ENCODE measurements at places on chromosomes 13 and 19. TPM values are rescaled to one million over a fixed set of nuclear protein-coding genes. Genes with fewer than 3 reads are reported as not detected.
A peak's percentile ranks its signal among the peaks of the same experiment; 100 is the strongest.

GRCh38 chr13:19695428-19695827 is 62.0 kb downstream of the MPHOSPH8 start:
- DNase-seq = no peak

The ZNF208 gene
- total RNA-seq = 1.5 TPM

The MAP2K2 gene
- 178 TPM for total RNA-seq

- DNase-seq = no peak
These were observed 17.2 kb upstream of the RAB8A start for GRCh38 chr19:16094360-16095070.

DNA sequence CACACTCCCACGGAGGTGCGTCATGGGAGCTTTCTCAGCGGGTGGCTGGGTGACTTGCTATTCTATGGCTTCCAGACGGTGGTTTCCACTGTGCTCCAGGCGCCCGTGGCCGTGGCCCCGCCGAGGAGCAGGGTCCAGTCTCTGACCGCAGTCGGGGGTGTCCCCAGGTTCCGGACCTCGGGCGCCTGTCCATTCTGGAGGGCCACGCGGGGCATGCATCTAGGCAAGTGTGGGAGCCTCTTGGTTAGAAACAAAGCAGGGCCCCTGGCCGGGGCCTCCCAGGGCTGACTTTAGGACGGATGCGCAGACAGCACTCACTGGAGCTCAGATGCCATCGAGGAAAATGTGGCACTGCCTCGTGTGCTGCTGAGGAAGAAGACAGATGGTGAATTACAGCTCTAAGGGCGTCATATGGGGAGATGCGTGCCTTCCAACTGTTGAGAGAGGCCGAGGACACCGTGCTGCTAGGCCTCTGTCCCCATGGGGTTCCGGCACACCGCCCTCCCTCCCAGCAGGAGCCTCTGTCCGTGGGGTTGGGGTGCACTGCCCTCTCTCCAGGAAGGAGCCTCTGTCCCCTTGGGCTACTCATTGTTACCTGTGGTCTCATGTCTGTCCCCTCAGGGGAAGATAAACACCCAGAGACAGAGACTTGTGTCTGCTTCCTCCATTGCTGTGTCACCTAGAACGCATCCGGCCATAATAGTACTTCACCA is 38.1 kb downstream of the TMEM255B start:
- DNase-seq = no peak

DNA sequence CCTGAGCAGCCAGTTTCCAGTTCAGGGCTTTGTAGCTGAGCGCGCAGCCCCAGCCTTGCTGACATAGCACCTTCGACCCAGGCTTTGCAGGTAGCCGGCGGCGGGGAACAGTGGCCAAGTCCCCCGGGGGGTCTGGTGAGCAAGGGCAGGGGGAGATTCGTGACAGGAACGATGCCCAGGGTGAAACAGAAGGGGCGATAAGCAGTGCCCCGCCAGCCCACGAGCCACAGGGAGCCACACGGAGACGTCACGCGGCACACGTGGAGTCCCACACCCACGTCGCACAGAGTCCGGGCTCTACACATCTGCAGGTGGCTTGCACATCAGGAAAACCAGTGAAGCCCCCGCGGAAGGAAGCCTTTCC is 127.2 kb downstream of the SOX1 start:
- no peak for DNase-seq

DNA sequence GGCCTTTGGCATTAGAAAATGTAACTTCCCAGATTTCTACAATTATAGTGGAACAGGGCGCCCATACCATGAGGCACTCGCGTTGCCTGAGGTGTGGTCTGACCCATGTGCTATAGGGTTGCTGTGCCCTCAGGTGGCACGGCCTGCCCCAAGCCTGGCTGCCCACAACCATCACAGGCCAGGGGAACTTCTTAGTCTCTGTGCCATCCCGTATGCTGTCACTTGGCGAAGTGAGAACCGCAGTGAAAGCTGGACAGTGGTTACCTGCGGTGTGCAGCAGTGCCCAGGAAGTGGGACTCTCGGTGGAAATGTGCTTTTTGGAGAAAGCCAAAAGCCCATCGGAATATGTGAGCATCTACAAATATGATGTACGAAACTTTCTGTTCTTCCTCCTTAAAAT is 88.2 kb upstream of the GPR183 start:
- DNase-seq = no peak

The DBP gene
- 2.9 TPM for total RNA-seq

GRCh38 chr13:32032759-32033158 is 1.2 kb downstream of the FRY start:
- DNase-seq = no peak

GRCh38 chr19:52823676-52824075 is 2.2 kb upstream of the ZNF28 start:
- no peak for DNase-seq

DNA sequence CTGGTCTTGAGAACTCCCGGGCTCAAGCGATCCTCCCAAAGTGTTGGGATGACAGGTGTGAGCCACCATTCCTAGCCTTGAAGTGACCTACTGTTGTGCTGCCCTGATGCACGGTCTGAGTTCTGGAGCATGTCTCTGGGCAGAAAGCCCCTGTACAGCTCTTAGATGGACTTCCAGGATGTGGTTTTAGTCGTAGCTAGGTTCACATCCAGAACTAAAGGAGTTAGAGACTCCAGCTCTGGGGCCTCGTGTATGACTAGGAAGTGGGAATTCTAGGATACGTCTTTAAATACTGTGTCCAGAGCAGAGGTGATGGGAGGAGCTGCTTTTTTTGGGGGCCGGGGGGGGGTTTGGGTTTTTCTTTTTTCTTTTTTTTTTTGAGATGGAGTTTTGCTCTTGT is 12.2 kb downstream of the UPF1 start:
- no peak for DNase-seq

The NKPD1 gene
- total RNA-seq = not detected

DNA sequence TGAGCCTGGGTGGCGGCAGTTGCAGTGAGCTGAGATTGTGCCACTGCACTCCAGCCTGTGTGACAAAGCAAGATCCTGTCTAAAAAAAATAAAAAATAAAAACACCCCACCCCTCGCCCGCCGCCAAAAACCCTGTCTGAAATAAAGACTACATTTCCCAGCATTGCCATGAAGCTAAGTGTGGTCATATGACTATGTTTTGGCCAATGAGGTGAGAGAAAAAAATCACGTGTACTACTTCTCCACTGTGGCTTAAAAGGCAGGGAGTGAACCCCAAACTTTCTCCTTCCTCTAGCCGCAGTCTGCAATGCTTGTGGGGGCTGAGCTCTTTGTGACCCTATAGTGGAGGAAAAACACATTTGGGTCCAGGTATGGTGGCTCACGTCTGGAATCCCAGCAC is 54.9 kb downstream of the COLGALT1 start:
- peak; percentile 19 for DNase-seq

DNA sequence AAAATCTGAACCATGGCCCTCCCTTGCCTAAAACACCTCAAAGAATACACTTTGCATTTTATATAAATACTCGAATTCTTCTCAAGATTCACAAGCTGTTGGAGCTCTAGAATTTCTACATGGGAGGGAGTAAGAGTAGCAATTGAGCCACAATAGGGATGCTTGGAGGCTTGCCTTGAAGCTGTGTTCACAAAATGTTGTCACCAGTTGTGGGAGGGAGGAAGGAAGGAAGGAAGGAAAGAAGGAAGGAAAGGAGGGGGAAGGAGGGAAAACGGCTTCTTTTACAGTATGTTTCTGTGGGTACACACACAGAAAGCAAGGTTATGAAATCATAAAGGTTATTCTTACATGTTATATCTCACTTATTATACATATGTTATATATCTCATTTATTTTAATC is 128.6 kb upstream of the PEG3 start:
- DNase-seq = no peak

DNA sequence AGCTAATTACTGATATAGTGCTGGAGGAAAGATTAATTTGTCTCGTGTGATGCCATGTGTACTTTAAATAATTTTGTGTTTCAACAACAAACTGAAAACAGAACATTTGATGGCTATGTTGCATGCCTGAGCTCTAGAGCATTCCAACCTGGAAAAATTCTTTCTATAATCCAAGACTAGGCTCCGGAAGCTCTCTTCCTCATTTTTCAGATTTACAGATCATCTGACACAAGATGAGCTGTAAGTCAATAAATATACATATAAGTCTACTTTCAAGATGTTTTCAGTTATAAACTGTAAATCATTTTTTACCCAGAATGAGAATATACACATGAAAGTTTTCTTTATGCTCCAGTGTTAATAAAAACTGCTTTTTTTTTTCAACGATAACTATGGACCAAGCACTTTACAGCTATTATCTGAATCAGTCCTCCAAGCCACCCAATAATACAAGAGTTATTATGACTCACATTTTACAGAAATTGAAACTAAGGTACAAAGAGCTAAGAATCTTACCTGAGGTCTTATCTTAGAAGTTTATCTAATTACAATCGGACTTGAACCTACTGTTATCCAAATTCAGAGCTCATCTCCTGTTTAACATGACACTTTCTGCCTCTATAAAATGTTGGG is 6.4 kb upstream of the FOXO1 start:
- DNase-seq = no peak

The ZNF578 gene
- total RNA-seq = 2.0 TPM

- no peak for DNase-seq
These were observed 15.4 kb downstream of the UBXN6 start for GRCh38 chr19:4441994-4442818.

DNA sequence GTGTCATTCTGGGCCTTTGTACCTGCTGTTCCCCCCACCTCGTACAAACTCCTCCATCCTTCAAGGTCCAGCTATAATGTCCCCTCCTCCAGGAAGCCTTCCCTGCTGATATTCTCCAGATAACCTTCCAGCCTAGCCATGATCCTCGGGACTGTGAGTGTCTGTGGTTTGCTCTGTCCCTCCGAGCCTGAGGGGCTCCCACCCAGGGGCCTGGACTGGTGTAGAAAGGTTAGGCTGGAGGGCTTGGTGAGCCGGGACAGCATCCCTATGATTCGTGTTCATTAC is 2.9 kb upstream of the COMP start:
- DNase-seq = no peak

The NANOS3 gene
- total RNA-seq = not detected

DNA sequence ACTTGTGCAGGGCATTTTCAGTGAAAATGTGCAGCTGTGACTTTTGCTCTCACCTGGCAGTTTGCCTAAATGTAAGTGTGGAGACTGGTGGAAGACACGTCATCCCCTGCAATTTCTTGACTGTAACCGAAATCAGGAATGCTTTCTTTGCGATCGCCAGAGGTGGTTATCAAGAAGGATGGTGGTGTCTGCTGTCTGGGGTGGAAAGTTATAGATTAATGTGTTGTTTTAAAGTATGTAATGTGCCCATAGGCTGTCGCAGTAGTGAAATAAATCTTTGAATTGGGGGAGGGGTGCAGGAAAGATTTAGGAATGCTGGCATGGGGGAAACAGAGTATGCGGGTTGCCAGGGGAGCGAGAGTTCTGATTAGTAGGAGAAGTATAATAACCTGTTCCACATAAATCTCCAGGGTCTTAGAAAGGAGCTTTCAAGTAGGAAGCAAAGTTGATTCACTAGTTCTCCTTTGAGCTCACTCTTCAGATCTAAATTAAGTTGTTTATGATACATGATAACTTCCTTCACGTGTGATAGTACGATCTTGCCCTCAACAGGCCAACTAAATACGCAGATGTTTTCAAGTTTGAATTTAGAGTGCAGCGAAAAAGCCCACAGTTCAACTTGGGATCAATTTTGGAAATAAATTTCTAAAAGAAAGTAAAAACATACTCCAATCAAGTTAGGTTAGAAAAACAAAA is 1520.0 kb upstream of the SLC10A2 start:
- peak; percentile 82 for DNase-seq

The KIR3DL2 gene
- total RNA-seq = not detected

The ANGPTL8 gene
- total RNA-seq = not detected

- DNase-seq = peak; percentile 67
These were observed 16.6 kb downstream of the DDX39A start for GRCh38 chr19:14402332-14403144.

- no peak for DNase-seq
These were observed 1.3 kb downstream of the CARM1 start for GRCh38 chr19:10872546-10873107.

- DNase-seq = no peak
These were observed 1044.3 kb downstream of the DIAPH3 start for GRCh38 chr13:59119475-59119874.

The STOML3 gene
- not detected for total RNA-seq

DNA sequence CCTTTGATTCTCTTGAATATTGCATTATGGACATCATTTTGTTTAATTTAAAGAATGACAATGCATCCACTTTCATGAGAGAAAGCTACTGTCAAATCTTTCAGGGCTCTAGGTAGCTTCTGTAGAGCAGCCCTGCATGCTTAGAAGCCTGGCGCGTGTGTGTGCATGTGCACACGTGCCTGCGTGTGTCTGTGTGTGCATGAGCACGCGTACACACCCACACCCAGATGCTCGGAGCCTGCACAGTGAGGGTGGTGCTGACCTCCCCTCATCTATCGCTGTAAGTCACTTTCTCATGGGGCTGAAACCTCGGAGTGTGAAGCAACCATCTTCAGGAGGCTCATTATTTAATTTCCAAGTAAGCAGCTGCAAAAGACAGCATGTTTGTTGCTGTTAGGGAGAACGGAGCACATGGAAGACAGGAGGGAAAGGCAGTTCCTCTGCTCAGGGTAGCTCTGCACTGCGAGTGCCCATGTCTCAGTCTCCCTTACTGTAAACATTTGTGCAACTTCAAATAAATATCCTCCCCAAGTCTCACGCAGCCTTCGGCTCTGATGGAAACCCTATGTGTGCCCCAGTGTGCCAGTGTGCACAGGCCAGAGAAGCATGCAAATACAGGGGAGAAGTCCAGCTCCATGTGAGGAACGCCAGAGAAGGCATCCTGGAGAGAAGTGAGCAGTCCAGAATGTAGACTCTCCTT is 22.8 kb downstream of the TSHZ3 start:
- DNase-seq = no peak

- DNase-seq = no peak
These were observed 648.0 kb downstream of the DACH1 start for GRCh38 chr13:71218960-71219359.

The GRK1 gene
- total RNA-seq = not detected

DNA sequence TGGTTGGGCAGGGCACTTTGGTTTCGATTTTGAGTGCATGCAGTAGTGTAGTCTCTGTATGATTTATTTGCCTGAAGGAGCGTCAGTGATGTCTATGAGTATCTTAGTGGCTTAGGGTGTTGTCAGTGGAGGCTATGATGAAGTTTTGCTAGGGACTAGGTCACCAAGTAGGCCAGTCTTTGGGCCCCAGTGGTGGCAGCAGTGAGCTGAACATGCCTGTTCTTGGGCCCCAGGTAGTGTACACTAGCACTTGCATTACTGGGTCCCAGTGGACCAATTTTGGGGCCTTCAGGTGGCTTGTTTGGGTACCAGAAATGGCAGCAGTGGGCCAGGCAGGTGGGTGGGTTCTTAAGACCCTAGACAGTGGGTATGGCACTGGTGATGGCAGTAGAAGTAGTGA is 598.7 kb upstream of the SPRY2 start:
- no peak for DNase-seq

- DNase-seq = no peak
These were observed 206.6 kb upstream of the SLC10A2 start for GRCh38 chr13:103272770-103273169.

GRCh38 chr19:30092721-30093569 is 150.9 kb downstream of the URI1 start:
- no peak for DNase-seq

The PIBF1 gene
- total RNA-seq = 15.6 TPM

All from LHCN-M2 (cell line).